ENCODE measurements at places on chromosomes 3 and 15.
A peak's percentile ranks its signal among the peaks of the same experiment; 100 is the strongest.

DNA sequence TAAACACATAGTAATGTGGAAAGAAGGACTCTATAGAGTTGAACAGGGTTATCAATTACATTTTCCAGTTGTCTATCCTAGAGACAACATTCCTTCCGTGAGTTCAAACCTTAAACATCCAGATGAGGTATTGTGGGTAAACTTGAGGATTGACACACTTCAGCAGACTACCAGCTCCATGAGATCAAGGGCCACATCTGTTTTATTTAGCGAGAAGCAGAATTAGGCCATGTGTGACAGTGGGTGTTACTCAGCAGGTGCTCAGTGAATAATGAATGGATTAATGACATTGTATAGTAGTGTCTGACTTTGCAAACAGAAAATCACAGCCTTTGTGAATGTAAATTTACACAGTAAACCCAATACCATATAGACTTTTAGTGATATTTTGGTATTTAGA, 941.1 kb upstream of the CFAP20DC start:
- DNase-seq: no peak

GRCh38 chr3:51999846-52000245, 4.2 kb upstream of the RPL29 start:
- no peak for DNase-seq

DNA sequence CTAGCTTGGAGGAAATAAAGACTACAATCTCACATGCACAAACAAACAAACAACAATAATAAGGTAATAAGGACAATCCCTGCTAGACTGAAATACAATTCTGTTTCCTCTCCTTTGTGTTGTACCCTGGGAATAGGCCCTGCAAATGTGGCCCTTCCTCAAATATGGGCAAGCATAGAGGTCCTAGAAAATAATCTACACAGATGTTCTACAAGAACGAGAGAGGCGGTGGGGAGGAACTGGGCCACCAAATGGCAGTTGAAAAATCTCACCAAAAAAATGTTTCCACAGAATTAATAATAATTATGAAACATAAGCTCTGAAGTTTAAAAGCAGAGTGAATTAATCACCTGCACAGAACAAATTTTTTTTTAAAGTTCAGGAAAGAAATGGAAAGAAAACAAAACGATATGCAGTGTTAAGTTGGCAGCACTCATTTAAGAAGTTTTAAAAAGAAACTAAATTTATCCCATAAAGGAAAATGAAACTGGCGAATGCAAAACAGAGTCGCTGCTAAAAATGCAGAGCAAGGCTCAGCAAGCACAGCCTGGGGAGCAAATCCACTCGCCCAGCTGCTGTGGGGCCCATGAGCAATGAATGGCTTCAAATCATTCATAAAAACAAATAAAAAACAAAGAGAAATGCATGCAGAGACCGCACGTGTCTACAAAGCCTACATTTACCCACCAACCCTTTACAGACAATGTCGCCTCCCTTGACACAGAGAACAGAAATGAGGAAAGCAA, 475.4 kb downstream of the OCA2 start:
- DNase-seq: no peak

GRCh38 chr3:41430391-41430790, 231.1 kb downstream of the CTNNB1 start:
- no peak for DNase-seq

- DNase-seq: no peak
Observed at GRCh38 chr15:59439576-59439975, 1.6 kb downstream of the FAM81A start.

- no peak for DNase-seq
Observed at GRCh38 chr3:169527507-169527906, 136.0 kb downstream of the MECOM start.

GRCh38 chr3:98602078-98602678, 8.8 kb upstream of the CPOX start:
- peak; percentile 32 for DNase-seq

GRCh38 chr3:172213200-172213599, 173.8 kb downstream of the FNDC3B start:
- no peak for DNase-seq

GRCh38 chr15:86064326-86064725, 15.3 kb upstream of the AGBL1 start:
- DNase-seq: no peak

DNA sequence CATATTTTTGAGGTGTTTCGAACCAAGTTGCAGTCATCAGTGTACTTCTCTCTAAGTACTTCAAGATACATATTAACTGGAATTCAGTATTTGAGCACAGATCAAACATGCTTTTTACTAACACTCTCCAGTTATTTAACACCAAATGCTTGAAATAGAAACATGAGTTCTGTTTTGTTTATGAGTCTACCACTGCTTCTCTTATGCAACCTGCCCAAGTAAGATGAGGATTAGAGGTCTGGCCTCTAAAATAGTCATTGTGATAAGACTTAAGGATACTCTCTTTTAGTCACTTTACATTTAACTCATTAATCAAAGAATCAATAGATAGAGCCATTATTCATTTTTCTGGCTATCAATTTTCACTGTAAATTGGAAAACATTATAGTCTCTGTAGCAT, 156.2 kb upstream of the THRB start:
- no peak for DNase-seq

DNA sequence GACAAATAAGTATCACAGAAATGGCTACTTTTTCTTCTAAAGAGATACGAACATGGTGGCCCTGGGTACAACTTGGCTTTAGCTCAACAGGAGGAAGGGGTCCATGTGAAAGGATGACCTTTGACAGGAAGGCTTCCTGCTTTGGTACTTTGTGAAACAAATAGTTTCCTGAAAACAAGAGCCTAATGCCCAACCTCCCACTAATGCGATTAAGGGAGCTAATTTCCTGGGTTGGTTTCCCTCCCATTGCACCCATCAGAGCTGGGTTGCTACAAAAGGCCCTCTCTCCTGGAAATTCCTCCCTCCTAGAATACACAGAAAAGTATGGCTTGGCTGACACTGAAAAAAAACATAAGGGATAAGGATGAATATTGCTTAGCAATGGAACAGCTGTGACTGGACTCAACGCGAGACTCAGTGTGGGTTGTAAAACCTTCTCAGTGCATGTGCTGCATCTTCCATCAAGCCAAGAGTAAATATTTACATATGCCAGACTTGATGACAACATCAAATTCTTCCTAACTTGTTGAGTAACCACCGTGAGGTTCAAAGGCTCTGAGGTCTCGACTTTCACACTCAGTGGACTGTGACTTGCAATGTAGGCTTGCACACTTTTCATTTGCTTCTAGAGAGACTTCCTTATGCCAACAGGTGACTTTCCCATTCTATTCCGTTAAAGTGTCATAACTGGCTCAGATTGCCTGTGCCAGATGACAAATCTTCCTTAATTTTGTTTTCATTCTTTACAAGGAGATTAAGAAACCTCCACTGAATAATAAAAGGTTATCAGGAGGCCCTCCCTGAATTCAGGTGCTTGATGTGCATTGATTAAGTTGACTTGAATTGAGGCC, 60.1 kb downstream of the ADAMTS9 start:
- DNase-seq: no peak

GRCh38 chr3:38555149-38555840, 59.2 kb downstream of the EXOG start:
- DNase-seq: no peak

- DNase-seq: no peak
Observed at GRCh38 chr3:45705839-45706808, 16.9 kb downstream of the SACM1L start.

- DNase-seq: no peak
Observed at GRCh38 chr15:66963710-66964109, 101.7 kb upstream of the SMAD3 start.

DNA sequence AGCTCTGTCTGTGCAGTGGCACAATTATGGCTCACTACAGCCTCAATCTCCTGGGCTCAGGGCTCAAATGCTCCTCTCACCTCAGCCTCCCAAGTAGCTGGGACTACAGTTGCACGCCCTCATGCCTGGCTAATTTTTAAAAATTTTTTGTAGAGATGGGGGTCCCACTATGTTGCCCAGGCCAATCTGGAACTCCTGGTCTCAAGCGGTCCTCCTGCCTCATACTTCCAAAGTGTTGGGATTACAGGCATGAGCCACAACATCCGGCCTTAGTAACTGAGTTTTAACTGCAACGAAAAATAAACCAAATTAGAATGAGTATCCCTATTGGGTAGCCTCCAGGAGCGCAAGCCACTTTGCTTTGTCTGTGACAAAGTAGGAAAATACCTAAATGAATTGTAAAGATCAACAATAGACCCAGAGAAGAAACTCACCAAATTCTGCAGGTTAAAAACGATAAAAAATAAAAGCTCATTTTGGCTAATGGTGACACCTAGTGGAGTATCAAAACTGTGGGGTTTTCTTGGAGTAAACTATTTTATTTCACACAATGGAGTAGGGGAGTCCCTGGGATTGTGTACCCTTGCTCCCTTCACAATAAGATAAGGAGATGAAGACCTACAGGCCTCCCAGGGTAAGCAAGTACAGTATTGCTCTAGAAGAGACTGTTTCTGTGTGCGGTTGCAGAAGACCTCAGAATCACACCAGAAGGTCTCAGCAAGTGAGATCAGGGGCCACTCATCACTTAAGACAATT, 21.0 kb upstream of the CA12 start:
- no peak for DNase-seq

GRCh38 chr15:94354655-94355054, 123.3 kb downstream of the MCTP2 start:
- no peak for DNase-seq

DNA sequence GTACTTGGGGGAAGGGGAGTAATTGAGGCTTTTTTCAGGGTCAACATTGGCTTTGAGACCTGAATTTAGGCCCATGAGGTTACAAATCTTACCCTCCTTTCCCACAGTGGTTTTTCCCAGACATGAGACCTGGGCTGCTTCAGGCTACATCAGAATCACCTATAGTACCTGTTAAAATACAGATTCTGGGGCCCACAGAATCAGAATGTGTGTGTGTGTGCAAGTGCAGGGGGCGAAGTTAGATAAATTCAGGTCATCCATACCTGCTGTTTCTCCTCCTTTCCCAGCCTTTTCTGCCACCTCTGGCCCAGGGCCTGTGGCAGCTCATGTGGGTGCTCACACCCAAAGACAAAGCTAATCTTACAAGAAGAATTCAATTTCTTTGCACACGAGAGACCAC, 110.5 kb downstream of the RAB11A start:
- no peak for DNase-seq

DNA sequence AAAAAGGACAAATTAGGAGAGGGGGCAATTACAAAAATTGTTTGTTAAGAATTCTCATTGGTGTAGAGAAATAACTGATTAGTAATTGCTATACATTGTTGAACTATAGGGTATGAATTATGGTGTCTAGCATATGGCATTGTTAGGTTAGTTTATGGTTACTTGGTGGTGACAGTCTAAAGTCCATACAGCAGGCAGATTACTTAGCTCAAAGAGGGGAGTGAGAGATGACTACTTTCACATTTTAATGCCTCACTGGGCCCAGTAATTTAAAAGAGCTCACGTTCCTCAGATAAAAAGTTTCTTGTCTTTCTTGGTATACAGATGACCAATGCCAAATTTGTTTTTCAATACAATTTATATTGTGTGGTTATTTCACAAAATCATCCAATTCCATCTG, 112.4 kb upstream of the NEDD4 start:
- no peak for DNase-seq

GRCh38 chr3:41464858-41465257, 265.6 kb downstream of the CTNNB1 start:
- DNase-seq: no peak

- no peak for DNase-seq
Observed at GRCh38 chr3:172187511-172187910, 148.1 kb downstream of the FNDC3B start.

DNA sequence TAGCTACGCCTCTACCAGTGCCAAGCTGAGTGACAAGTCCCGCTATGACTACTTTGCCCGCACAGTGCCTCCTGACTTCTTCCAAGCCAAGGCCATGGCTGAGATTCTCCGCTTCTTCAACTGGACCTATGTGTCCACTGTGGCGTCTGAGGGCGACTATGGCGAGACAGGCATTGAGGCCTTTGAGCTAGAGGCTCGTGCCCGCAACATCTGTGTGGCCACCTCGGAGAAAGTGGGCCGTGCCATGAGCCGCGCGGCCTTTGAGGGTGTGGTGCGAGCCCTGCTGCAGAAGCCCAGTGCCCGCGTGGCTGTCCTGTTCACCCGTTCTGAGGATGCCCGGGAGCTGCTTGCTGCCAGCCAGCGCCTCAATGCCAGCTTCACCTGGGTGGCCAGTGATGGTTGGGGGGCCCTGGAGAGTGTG, 5.7 kb downstream of the GRM2 start:
- no peak for DNase-seq

GRCh38 chr15:92394309-92395097, 822 bp downstream of the ST8SIA2 start:
- no peak for DNase-seq

GRCh38 chr3:70889162-70890019, 577.0 kb upstream of the MDFIC2 start:
- no peak for DNase-seq

GRCh38 chr3:197600796-197601565, 45.2 kb upstream of the BDH1 start:
- no peak for DNase-seq

Measured in amygdala (tissue), 56 donors.